ENCODE measurements at places on chromosomes 2 and 18.

DNA sequence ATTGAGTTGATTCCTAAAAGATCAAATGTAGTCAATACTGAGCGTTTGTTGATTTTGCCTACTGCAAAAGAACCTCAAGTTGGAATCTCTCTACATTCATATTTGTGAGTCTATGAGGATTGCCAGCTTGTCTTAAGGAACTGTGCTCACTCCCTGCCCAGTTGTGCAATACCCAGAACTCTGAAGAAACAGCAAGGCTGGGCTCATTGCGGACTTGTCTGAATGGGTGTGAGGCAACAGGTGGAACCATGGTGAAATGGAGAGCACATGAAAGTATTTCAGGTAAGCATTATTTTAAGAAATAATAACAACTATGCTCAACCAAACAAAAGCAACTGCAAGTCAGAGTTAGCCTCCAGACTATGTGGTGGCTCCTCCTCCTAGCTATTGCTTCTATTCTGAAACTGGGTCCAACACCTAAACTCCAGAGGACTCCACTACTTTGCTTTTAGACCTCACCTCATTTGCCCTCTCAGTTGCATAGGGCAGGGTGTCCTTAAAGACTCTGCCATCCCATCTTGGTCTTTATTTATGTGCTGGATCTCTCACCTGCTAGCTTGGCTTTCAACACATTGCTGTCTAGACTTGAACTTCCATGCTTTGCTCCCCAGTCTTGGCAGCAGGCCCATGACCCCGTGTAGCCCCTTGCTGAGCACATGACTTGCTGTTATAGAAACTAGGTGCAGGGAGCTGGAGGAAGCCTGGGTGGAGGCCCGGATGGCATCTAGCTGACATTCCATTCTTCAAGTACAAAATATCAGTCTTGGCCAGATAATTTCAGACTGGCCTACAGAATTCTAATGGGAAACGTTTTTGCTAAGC, 94.8 kb upstream of the ARL5A start:
- peak; percentile 11 for DNase-seq

- DNase-seq: no peak
Observed at GRCh38 chr2:190111166-190111565, 48.6 kb upstream of the MSTN start.

GRCh38 chr2:227052879-227053278, 111.1 kb downstream of the COL4A4 start:
- DNase-seq: no peak

- no peak for DNase-seq
Observed at GRCh38 chr2:8456151-8457091, 225.4 kb upstream of the ID2 start.

DNA sequence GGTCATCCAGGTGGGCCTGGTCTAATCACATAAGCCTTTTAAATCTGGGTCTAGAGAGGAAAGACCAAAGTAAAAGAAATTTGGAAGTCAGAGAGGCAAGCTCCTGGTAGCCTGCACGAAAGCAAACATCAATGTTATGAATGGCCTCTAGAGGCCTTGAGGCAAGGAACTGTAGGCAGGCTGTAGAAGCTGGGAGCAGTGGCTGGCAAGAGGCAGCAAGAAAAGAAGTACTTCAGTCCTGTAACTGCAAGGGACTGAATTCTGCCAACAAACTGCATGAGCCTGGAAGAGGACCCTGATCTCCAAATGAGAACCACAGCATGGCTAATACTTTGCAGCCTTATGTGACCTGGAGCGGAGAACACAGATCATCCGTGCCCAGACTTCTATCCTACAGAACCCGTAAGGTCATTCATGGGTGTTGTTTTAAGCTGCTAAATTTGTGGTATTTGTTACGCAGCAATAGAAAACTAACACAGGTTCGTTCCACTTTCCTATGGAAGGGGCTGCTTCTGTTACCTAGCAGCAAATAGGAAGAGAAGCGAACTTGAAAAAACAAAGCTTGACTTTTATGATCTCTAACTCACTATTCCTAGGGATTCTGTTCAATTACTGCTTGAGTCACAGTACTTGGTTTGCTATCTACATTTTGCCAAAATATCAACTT, 1.2 kb downstream of the IMMT start:
- DNase-seq: no peak

DNA sequence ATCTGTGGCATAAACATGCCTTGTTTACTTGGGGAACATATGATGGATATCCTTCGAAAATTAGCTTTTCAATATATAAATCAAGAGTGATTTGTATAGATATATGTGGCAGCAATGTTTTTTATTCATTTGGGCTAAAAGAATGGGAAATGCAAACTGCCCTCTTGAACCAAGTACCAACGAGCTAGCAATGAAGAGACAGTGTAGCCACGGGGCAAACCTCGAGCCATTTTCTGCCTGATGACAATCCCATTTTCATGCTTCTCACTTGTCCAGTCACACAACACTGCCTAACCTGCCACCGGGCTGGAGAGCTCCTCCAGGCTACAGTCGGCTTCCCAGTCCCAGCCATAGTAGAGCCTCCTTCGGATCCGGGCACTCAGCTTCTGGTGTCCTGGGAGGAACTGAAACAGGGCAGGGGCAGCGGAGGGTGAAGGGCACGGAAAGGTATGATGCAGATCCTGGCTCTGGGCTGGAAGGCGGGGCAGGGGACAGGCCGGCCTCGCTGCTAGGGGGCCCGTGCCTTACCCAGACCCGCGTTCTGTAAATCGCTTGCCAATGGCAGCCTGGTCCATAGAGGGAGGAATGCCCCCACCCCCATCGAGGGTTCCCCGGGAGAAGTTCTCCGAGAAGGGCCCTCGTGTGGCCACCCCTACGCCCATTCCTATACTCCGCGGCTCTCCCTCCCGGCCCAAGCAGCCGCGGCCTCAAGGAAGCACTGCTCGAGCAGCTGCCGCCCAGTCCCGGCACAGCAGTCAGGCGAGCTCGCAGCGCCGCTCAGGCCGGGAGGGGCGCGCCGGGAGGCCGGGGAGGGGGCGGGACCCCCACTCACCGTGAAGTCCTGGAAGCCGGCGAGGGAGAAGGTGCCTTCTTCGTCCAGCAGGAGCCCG, 552 bp downstream of the CNPPD1 start:
- peak; percentile 59 for DNase-seq

- DNase-seq: no peak
Observed at GRCh38 chr2:96993367-96993766, 7.0 kb upstream of the FAM178B start.

GRCh38 chr18:35005963-35006577, 35.1 kb upstream of the MAPRE2 start:
- no peak for DNase-seq

DNA sequence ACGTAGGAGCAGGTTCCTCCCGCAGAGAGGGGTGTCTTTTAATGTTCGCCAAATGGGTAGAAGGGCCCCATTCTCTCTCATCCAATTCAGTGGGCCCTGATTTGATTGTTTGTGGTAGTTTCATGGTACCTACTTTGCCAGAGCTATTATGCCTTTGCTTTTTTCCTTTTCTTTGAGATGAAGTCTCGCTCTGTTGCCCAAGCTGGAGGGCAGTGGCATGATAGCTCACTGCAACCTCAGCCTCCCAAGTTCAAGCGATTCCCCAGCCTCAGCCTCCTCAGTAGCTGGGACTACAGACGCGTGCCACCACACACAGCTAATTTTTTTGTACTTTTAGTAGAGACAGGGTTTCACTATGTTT, 59.7 kb downstream of the DDX1 start:
- no peak for DNase-seq

Measured in anterior cingulate cortex (tissue), 58 donors.